ENCODE measurements at places on chromosomes 2 and 18.

DNA sequence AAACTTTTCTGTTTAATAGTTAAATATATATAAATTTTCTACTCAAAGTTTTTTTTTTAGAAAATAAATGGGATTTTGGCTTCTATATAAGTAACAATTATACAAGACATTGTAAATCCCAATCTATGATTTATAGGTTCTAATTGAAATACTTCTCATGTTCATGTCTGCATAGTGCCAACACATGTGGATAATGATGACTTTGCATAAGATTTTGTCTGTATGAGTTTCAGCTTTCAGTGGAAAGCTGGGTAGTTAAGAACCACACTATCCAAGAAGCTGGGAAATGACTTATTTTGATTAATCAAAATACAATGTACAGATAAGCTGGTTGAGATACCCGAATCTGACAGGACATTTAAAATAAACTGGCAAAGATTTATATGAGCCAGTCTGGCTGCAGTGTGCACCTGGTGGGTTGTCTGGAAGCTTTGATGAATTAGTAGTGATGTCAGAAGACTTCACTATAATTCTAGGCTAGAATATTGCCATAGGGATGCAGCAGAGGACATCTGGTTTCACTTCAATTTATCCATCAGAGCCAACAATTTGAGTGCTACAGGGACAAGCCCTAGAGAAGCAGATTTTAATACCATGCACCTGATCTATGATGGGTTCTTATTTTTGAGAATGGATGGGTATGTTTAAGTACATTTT, 45.4 kb downstream of the EML6 start:
- no peak for DNase-seq

- no peak for DNase-seq
Observed at GRCh38 chr2:134132490-134132857, 121.4 kb upstream of the MGAT5 start.

DNA sequence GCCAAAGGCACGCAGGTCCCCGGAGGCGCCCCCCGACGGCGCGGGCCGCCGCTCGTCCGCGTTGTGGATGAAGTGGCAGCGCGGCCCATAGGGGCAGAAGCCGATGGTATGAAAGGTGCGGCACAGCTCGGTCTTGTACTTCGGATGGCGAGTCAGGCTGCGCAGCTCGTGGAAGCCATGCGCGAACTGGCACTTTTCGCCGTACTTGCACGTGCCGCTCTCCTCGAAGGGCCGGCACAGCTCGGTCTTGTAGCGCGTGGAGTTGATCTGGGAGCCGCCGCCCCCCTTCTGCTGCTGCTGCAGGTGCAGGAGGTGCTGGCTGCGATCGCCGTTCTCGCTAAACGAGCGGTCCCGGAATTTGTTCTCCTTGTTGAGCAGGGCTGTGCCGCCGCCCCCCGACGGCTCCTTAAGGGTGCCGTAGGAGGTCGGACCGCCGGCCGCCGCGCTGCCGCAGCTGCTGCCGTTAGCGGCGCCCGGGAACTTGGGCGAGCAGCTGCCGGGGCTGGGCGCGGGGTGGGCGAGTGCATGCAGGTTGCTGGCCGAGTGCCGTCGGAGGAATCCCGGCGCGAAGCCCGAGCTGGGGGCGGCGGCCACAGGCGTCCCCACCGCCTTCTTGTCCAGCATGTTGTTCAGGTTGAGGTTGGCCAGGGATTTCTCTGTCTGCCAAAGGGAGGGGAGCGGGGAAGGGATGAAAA, 1.2 kb downstream of the ZFP36L2 start:
- DNase-seq, result no peak

DNA sequence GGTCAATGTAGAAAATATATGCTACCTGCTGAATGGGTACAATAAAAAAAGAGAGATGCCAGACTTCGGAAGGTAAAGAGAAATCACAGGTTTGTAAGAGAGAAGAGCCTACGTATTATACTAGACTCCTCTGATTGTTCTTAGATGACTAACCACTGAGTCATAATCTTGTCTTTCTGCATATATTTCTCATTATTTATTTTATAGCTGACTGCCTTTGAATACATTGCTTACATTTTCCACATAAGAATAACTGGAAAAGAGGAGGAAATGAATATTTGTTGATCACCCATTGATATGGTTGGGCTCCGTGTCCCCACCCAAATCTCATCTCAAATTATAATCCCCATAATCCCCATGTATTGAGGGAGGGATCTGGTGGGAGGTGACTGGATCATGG, 90.3 kb upstream of the RAB27B start:
- no peak for DNase-seq

DNA sequence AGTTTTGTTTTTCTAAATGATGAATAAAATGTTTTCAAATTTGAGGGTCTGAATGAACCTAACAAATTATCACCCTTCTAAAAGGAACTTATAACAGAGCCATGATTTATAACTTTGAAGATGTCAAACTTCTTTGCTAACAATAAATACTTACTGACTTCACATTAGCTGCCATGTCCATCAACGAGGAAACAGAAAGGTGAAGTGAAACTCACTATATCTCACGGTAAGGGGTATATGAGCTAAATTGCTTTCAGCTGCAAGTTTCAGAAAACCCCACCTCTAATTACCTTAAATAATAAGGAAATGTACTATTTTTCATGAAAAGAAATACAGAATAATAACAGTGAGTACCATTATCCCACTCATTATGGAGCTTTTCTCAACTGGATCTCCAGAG, 350.8 kb upstream of the NT5C1B start:
- DNase-seq, result no peak

Measured in NCI-H2171 (cell line).